ENCODE measurements at places on chromosomes 13 and 19. TPM values are rescaled to one million over a fixed set of nuclear protein-coding genes. Genes with fewer than 3 reads are reported as not detected.

Gene FGF21
- not detected for total RNA-seq

Gene ZNF253
- total RNA-seq = 6.6 TPM

GRCh38 chr19:4077800-4078684 is 11.3 kb upstream of the ZBTB7A start:
- DNase-seq = peak; percentile 89

- no peak for DNase-seq
Measured at GRCh38 chr13:24038841-24039330, 121.6 kb upstream of the SPATA13 start.

DNA sequence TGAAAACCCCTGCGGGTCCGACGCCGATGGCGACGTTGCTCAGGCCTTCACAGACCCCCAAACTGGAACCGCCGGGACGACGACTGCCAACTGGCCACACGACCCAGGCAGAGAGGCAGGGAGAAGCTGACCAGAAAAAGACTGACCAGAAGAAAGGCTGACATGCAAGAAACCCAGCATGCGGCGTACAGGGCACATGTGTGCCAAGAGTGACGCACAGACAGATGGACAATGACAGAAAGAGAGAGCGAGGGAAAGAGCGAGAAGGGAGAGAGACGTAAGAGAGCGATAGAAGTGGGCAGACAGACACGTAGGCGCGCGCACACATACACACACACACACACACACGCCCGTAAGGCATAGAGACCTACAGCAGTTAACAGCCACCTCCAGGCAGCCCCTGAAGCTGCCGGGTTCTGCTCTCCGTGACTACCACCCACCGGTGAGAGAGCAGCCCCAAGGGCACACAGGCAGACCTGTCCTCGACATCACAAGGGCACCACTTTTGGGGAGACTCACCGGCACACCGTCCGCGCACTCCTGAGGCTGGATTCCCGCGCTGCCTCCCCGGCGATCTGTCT is 67.2 kb upstream of the ZNF527 start:
- DNase-seq = no peak

- no peak for DNase-seq
Measured at GRCh38 chr13:93218583-93218982, 8.0 kb upstream of the GPC6 start.

Gene SPTBN4
- 4.5 TPM for total RNA-seq

Gene BCAM
- total RNA-seq = 86.2 TPM

DNA sequence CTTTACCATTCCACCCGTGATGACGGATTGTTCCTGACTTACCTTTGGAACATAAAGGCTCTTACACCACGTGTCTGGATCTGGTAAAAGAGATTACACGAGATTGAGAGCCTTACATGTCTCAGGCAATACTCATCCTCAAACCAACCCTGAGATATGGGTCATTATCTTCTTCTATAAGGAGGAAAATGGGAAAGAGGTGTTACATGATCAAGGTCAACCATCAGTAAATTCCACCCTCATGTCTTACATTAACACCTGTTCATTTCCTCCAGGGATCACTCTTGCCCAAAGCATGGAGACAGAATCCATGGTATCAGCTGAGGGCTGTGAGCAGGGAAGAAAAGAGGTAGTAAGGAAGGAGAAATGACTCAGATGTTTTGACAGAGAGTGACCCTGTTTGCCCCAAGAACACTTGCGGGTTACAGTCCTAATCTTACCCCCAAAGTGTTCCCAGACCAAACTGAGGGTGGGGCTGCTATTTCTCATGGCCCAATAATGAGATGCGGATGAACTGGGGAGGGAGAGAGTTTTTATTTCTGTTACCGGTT is 19.6 kb downstream of the LILRB4 start:
- DNase-seq = no peak

GRCh38 chr13:105817498-105817897 is 718.0 kb downstream of the EFNB2 start:
- DNase-seq = no peak

Gene ZNF787
- total RNA-seq = 33.9 TPM

- no peak for DNase-seq
Measured at GRCh38 chr13:37995092-37995491, 125.5 kb upstream of the TRPC4 start.

DNA sequence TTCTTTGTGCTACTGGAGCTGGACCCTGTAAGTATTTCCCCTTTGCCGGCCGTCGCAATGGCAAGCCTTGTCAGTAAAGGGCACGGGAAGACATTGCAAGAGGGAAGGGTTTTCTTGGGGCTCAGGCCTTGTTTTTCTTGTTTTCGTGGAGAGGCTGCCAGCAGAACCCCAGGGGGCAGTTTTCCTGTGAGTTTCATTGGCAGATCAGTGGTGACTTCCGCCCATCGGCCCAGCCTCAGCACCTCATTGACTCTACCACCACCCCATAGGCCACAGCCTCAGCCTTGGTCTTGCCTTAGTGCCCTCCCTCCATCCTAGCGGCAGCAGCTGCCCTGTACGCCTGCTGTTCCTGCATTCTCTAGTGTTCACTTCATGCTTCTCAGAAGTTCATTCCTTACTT is 61.5 kb downstream of the GJA3 start:
- DNase-seq = no peak

Gene DACH1
- 2.9 TPM for total RNA-seq

Gene RASGRP4
- total RNA-seq = 1.8 TPM

- DNase-seq = no peak
Measured at GRCh38 chr13:110334841-110335490, 27.9 kb downstream of the COL4A2 start.

- no peak for DNase-seq
Measured at GRCh38 chr13:26660185-26660584, 100.4 kb downstream of the GPR12 start.

Gene DACT3
- total RNA-seq = 15.2 TPM

Gene C13orf42
- total RNA-seq = not detected

Gene LRRC8E
- 1.6 TPM for total RNA-seq

Gene CBY2
- total RNA-seq = not detected

- DNase-seq = no peak
Measured at GRCh38 chr13:75178436-75178835, 303.5 kb downstream of the TBC1D4 start.

DNA sequence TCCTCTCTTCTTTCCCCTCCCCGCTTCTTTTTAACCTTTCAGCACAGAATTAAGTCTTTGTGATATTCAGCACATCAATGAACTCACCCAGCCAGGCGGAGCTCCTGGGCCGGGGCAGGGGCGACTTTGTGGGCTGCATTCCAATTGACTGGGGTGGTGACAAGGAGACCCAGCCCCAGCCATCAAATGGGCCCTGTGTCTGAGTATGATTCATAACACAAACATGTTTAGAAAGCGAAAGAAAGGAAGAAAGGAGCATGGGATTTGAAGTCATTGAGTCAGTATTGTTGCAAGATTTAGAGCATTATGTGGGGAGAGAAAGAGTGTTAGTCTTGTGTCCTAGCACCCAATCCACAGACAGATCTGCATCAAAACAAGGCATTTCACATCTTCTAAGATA is 185.3 kb downstream of the LHFPL6 start:
- peak; percentile 47 for DNase-seq

- DNase-seq = peak; percentile 86
Measured at GRCh38 chr19:49362048-49362928, at the start of gene TEAD2. TSS of gene TEAD2 (minus strand) at chr19:49362416. CDS start at chr19:49360075, 2,341 bp downstream.

Gene CCDC122
- total RNA-seq = 3.4 TPM

- DNase-seq = no peak
Measured at GRCh38 chr19:16445238-16446107, 26.3 kb downstream of the EPS15L1 start.

Data from Right ventricle myocardium superior (tissue), 1 donor.